ENCODE measurements at places on chromosomes 6 and 20.

DNA sequence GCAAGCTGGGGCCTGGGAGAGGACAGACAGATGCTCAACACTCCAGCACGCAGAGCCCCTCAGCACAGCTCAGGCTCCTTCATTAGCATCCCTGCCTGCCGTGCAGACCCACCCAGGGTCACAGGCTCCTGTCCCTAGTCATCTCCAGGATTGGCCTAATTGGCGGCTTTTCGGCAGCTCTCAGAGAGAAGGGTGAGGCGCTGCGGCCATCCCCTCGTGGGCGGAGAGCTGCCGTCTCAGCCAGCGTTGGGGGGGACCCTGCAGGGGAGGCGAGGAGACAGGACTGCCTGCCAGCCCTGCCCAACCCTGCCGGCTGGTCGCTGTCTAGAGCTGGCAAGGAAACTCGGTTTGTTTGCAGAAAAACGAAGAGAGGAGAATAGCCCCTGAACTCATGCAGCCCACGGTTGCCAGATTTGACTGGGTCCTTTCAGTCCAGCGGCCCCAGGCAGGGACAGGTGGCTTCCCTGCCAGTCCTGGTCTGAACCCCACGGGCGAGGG is 26.8 kb downstream of the BHLHE23 start:
- DNase-seq = no peak

DNA sequence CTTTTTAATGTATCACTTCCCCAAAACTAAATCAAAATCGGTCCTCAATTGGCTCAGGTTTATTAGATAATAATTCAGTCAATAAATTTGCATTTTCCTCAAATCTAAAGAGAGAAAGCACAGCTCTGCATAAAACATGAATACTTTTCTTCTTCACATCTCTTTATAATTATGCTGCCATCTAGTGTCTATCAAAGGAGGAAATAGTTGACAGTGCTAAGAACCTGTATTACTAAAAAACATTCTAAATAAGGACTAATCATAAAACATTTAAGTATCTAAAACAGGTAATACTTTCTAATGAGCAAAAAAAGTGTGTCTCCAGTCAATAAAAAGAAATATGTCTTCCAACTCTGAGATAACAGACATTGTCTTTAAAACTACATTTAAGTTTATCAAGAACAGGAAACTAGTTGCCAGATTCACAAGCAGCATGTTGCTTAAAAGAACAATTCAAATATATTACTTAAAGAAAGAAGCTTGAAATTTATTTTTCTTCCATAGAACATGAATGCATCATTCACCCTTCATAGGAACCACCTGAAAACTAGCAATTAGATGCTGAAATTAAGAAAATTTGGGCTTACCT is 56.5 kb upstream of the DST start:
- no peak for DNase-seq

GRCh38 chr6:110282412-110282811 is 75.7 kb downstream of the METTL24 start:
- no peak for DNase-seq

GRCh38 chr6:116369540-116369939 is 1.2 kb upstream of the DSE start:
- DNase-seq = no peak

- no peak for DNase-seq
Observed at GRCh38 chr6:167044696-167045095, 45.5 kb downstream of the CEP43 start.

DNA sequence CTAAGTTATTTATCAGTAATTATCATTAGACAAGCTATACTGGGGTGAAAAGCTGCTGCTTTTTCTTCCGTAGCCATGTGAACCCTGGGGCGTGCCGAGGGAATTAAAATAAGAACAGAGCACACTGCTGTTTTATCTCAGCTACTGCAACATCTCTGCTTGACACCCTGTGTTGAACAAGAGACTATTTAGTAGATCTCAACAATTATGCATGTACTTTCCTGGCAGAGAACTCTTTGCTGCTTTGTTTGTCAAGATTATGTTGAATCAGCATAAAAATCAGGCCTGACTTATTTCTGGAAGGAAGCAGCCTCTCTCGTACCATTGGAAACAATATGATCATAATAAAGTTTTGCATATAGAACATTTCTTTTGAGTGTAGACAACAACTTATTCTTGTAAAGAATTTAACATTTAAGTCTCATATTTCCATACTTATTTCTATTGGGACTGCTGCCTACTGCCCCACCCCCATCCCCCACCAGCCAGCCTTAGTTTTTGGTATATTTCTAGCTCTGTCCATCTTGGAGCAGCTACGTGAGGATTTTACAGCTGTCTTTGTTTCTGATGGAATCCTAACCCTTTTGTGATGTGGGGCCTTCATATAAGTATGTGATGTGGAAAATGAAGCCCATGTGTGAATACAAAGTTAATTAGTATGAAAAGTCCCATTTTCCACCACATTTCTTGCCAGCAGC is 1011.4 kb downstream of the KIF16B start:
- DNase-seq = no peak

DNA sequence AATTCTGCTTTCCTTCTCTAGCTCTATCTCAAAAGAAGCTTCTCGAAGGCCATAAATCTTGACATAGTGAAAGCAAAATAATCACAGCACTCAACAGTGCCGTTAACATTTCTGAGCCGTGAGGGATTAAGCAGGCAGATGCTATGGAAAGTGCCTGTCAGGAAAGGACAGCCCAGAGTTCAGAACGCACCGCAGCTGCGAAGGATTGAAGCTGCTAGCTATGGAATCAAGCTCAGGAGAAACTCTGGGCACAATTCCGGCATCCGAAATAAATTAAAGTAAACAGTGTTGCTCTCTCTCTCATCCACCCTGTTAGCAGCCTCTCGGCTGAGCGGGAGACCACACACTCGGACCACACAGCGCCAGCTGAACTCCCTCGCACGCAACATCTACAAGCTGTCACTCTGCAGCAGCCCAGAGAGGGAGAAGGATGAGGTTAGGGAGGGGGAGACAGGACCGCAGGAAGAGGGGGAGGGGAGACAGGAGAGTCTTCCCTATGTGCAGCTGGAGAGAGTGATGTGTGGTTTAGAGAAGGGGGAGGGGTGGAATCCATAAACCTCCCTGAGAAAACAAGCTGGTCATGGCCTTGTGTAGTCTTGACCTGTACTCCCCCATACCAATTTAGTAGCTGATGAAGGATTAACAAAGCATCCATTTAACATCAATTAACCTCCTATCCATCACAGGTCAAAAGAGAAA is 9.0 kb downstream of the EXOC2 start:
- no peak for DNase-seq

- no peak for DNase-seq
Observed at GRCh38 chr6:140731741-140732140, 1357.3 kb upstream of the CITED2 start.

All from activated CD4-positive, CD25-positive, alpha-beta regulatory T cell (primary cell).